ENCODE measurements at places on chromosomes 13 and 19.
A peak's percentile ranks its signal among the peaks of the same experiment; 100 is the strongest.

DNA sequence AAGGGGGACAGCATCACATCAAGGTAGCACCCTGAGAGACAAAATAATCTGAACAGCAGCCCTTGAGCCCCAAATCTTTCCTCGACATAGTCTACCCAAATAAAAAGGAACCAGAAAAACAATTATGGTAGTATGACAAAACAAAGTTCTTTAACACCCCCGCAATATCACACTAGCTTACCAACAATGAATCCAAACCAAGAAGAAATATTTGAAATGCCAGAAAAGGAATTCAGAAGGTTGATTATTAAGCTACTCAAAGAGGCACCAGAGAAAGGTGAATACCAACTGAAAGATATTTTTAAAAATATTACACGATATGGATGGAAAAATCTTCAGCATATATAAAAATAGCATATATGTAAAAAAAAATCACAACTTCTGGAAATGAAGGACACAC lies 252.9 kb upstream of the SLITRK6 start:
- no peak for DNase-seq

GRCh38 chr13:46342538-46342937 lies 44.5 kb downstream of the RUBCNL start:
- DNase-seq: no peak

GRCh38 chr13:45917019-45917418 lies 65.5 kb upstream of the SIAH3 start:
- no peak for DNase-seq

DNA sequence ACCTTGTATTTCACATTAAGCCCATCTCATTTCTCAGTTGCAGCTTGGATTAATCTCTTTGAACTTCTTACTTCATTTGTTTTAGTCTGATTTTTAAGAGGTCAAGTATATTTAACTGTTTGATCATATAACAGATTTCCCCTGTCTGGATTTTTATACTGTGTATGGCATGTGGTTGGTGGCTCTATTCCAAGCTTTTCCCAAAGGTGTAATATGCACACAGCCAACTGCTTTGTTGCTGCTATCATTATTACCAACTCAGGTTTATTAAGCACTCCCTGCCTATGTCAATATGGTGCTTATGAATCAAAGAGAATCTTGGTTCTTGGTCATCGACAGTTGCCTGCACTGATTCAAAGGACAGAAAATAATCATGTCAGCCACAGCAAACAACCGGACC lies 92.6 kb downstream of the RAP2A start:
- DNase-seq: no peak

DNA sequence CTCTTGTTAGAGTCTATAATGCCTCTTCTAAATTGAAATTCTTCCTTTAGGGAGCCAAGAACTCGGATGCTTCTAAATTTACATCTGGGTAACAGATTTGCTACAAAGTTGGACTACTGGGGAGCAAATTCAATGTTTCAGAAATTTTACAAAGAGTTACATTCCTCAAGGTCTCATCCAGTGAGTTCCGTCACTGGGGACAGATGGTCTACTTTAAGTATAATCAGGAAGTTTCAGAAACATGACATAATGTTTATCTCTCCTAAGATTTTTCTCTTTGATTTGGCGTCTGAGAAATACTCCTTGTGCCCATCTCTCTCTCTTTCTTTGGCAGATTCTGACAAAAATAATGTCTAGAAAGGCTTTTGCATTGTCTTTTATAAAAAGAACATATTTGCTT lies 81.5 kb upstream of the MBNL2 start:
- DNase-seq: no peak

DNA sequence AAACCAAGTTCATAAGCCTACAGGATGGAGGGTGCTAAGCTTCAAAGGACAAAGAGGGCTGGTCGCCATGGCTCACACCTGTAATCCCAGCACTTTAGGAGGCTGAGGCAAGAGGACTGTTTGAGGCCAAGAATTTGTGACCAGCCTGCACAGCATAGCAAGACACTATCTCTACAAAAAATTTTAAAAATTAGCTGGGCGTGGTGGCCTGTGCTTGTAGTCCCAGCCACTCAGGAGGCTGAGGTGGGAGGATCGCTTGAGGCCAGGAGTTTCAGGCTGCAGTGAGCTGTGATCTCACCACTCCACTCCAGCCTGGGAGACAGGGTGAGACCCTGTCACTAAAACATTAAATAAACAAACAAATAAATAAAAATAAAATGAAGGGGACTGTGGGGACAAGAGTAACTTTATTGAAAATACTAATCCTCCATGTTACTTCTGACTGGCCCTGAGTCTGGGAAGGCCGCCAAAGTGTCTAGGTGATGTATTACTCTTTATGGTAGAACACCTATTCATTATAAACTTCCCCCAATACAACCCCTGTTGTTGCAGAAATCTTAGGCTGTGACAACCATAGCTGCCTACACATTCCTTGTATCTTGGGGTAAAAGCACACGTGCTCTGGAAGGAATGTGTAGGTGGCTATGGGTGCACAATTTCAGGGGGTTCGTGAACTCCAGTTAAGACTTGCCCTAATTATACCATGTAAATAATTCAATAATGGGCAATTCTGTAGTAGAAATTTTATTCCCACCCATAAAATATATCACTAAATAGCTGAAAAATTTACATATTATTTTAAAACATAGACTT lies 14.6 kb upstream of the URAD start:
- no peak for DNase-seq

GRCh38 chr13:112596235-112596634 lies 8.3 kb upstream of the TUBGCP3 start:
- DNase-seq: no peak

DNA sequence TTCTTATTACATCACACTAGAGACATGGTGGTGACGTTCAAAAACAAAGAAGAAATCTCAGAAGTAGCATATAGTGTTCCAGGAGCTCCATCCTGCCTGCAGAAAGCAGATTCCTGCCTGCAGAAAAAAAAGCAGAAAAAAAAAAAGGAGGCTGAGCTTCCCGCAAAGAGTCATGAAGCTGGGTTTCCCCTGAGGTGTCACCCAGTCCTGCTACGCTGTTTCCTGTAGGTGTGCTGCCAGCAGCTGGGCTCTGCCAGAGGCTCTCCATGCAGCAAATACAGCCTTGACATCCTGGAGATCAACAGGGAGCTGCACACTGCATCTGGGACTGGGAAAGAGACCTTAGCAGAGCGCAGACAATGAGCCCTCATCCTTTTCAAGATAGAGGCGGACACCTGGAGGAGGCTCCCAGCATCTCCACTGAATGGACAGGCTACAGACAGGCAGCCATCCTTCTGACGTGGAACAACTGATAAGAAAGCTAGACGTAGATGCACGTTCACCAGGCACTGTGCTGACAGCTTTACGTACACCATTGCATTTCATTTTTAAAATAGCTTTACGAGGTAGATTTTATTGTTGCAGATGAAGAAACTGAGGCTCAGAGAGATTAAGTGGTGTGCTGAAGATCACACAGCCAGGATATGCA lies 350.9 kb downstream of the FOXO1 start:
- peak; percentile 57 for DNase-seq

DNA sequence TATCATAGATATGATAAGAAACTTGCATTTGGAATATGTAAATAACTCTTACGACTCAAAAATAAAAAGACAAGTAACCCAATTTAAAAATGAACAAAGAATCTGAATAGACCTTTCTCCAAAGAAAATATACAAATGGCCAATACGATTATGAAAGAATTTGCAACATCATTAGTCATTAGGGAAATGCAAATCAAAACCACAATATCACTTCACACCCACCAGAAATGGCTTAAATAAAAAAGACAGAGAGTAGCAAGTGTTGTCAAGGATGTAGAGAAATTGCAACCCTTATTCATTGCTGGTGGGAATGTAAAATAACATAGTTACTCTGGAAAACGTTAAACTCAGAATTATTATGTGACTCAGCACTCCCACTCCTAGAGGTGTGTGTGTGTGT lies 226.6 kb upstream of the MAB21L1 start:
- no peak for DNase-seq
